Stomach (tissue), 19 donors: ENCODE measurements at places on chromosomes 11 and 22. TPM values are rescaled to one million over a fixed set of nuclear protein-coding genes. Genes with fewer than 3 reads are reported as not detected.

- DNase-seq = no peak
These were observed 1.8 kb upstream of the MUC15 start for GRCh38 chr11:26573896-26574295.

DNA sequence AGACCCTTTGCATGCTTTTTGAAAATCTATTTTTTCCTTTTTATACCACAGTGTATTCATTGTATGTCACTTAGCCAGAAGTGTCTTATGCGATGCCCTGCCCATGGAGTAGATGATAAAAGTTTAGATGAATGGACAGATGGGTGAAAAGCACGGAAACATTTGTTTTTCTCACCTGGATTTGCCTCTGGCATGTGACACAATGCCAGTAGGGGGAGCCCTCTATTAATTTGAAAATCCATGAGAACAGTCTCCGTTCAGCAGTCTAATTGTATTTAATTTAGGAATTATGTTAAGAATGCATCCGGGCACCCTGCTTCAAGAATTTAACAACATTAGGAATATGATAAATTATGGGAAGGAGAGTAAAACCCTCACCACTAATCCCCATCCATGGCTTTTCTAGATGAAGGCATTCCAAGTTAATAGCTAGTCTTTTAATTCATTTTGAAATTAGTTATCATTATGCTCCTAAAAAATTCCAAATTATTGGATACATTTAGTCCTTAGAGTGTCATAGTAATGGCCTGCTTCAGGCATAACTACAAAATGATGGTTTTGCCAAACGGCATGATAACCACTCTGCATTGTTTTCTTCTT lies 55.3 kb upstream of the ALKBH3 start:
- DNase-seq = peak; percentile 55

GRCh38 chr11:22459048-22459447 lies 120.9 kb downstream of the SLC17A6 start:
- no peak for DNase-seq

- no peak for DNase-seq
These were observed 2.3 kb downstream of the C1QTNF6 start for GRCh38 chr22:37185646-37186227.

GRCh38 chr11:85742348-85742747 lies 56.4 kb upstream of the CCDC89 start:
- DNase-seq = no peak

- no peak for DNase-seq
These were observed 1.6 kb downstream of the THY1 start for GRCh38 chr11:119421351-119421750.

GRCh38 chr22:46951350-46951749 lies 188.9 kb downstream of the TBC1D22A start:
- no peak for DNase-seq

GRCh38 chr22:44823806-44824205 lies 71.4 kb downstream of the ARHGAP8 start:
- no peak for DNase-seq

GRCh38 chr11:10934293-10934860 lies 76.5 kb upstream of the ZBED5 start:
- peak; percentile 37 for DNase-seq

DNA sequence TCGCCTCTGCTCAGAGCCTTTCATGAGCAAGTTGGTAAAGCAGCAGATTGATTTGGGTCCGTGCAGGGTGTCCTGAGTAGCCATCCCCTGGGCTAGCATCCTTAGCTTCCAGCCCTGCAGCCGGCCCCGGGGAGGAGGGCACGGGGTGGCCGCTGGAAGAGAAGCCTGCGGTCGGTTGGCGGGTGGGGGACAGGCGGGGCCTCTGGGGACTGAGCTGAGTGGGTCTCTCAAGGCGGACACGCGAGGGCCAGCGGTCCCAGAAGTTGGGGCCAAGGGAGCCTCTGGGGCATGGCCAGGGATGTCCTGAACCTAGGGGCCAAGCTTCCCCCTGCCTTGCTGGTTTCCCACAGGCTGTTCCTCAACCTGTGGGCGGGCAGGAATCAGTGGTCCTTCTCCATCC lies 143.0 kb downstream of the TBC1D22A start:
- no peak for DNase-seq

DNA sequence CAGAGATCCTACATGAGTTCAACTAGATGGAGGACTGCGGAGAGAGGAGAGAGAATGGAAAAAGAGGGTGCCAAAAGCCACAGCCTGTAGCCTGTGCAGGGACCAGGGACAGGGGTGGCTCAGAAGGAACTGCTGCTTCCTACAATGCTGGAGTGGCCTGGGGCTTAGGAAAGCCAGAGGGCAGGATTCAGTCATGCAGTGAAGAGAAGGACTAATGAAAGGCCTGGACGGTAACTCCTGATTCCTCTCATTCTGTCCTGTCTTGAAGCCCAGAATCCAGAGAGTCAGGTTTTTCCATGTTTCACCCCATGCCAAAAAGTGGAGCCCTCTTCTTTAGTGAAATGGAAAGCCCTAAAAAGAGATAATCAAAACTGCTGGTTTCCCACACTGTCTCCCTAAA lies 48.4 kb upstream of the INCENP start:
- no peak for DNase-seq

DNA sequence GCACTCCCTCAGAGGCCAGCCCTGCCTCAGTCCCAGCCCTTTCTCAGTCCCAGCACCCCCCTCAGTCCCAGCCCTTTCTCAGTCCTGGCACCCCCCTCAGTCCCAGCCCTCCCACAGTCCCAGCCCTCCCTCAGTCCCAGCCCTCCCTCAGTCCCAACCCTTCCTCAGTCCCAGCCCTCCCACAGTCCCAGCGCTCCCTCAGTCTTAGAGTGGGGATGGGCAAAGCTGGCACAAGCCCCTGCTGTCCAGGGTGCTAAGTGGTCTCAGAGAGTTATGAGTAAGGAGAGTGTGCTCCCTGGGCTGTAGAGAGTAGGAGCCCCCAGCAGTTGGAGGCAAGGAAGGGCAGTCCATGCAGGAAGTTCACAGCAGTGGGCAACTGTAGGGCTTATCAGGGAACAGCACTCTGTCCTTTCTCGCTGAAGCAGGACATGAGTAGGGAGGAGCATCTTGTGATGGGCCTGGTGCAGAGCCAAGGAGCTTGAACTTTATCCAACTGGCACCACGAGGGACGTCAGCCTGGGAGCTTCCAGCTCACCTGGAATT lies 51.4 kb upstream of the CRYBB3 start:
- DNase-seq = peak; percentile 41

GRCh38 chr22:22823131-22823810 lies 64.3 kb upstream of the IGLL5 start:
- DNase-seq = no peak

DNA sequence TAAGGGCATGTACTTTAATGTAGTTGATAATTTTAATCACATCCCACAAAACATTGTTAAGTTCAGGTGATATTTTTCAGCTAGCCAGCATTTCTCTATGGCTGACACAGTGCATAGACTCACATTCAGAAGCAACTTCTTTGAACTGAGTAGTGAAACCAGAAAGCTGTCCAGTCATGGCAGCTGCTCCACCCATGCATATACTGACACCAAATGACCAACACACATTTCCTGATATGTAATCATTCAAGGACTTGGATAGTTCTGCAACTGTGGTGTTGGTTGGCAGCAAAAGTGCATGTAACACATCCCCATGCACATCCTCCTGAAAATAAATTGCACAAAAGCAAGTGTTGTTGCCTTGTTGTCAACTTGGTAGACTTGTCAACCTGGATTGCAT lies 39.7 kb downstream of the CALCA start:
- DNase-seq = no peak

DNA sequence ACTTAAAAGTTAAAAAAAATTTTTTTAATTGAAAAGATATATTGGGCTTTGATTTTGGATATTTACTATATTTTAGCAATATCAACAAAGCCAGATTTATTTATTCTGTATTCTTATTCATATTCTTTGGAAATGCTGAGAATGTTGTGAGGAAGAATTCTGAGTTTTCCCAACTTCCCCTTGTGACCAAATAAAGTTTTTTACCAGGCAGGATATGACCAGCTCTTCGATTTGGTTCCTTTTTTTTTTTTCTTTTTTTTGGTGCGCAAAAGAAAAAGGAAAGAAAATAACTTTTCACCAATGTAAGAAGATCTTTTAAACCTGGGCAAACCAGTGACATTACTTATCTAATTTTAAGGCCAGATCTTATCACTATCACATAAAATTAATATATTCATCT lies 12.9 kb downstream of the TCP11L1 start:
- DNase-seq = no peak

DNA sequence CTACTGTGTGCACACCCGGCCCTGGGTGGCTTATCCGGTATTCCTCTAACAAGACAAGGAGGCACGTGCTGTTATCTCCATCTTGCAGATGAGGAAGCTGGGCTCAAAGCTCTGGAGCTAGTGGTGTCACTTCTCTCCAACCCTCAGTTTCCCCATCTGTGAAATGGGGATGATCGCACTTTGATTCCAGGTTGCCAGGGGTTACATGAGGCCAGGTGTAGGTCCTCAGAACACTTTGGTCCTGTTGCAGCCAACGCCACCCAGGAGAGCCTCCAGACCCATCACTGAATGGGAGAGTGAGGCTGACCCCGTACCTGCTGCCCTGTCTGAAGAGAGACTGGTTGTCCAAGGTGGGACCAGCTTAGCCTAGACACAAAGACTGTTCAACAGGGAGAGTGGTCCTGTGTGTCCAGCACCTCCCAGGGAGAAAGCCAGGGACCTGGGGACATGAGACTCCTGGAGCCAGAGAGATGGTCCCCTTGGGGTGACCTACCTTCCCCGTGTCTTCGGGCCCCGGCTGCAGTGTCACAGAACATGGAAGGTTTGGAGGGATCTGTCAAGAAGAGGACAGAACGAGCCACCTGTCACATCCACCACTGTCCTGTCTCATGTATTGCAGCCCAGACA lies 41.0 kb downstream of the TPBGL start:
- DNase-seq = no peak

DNA sequence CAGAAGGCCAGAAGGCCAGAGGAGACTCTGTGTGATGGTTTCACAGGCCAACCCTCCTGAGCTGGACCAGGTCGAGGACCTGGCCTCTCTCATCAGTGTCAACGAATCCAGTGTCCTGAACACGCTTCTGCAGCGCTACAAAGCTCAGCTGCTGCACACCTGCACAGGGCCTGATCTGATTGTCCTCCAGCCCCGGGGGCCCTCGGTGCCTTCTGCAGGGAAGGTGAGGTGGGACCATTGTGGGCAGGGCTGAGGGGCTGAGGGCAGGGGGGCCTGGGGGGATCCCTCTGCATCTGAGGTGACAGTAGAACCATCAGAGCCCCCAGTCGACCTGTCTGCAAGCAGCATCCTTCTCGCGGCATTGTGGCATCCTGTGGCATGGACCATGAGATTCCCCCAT lies 30.3 kb downstream of the MYO18B start:
- no peak for DNase-seq

GRCh38 chr11:79940165-79940564 lies 499.3 kb upstream of the TENM4 start:
- no peak for DNase-seq

GRCh38 chr11:17827006-17827405 lies 92.4 kb downstream of the KCNC1 start:
- no peak for DNase-seq

GRCh38 chr22:38202437-38203089 lies 769 bp downstream of the MAFF start:
- DNase-seq = peak; percentile 97

DNA sequence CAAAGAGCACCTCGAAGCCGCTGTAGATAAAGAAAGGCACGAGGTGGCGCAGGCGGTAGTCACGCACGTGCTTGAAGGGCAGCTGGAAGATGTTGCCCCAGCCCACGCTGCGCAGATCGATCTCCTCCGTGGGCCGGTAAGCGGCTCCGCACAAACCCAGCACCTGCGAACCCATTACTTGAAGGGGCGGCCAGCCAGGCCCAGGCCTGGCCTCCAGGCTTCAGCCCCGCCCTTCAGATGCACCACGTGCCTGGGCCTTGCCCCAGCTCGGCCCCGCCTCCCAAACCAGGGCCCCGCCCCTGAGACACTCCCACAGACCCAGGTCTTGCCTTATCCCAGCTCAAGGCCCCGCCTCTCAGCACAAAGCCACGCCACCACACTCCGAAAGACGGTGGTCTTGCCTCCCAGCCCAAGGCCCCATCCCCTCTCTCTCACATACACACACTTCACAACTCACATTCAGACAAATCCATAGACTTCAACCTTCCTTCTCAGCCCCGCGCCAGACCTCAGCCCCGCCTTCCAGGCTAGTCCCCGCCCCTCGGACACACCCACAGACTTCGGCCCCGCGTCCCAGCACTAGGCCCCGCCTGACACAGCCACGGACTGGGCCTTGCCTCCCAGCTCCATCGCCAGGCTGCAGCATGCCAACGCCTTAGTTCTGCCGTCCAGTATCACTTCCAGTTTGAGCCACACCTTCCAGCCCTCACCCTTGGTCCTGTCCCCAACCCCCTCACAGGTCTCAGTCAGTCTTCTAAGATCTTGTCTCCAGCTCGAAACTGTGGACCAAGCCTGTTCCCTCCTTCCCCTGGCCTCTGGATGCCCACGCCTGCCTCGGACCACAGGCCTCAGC lies 7.0 kb downstream of the UNC93B1 start:
- peak; percentile 87 for DNase-seq

DNA sequence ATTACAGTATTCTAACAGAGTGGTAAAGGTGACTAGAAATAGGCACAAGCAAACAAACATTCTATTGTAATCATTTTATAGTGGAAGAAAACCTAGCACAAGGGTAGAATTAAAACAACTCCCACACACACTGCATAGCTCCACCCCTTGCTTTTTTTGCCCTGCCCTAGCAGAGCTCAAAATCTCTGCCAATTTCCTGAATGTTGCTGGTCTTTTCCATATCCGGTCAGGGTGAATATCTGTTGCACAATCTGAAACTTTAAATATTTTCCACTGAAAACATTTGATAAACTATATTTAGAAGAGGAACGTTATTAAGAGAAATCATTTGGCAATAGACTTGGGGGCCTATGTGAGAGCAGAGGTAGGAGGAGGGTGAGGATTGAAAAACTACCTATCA lies 2.7 kb downstream of the SPA17 start:
- no peak for DNase-seq

GRCh38 chr11:117579161-117579560 lies 217.9 kb downstream of the DSCAML1 start:
- no peak for DNase-seq

GRCh38 chr11:89347071-89347470 lies 144.1 kb downstream of the NOX4 start:
- no peak for DNase-seq

The BSX gene
- not detected for total RNA-seq

The C11orf97 gene
- total RNA-seq = not detected

The DDIAS gene
- 2.6 TPM for total RNA-seq

The CLTCL1 gene
- 5.5 TPM for total RNA-seq

The ANGPTL5 gene
- total RNA-seq = not detected

The C11orf16 gene
- not detected for total RNA-seq

The RAG2 gene
- not detected for total RNA-seq

The CLDN5 gene
- total RNA-seq = 50.1 TPM

The DBX1 gene
- not detected for total RNA-seq

The PDGFB gene
- total RNA-seq = 9.5 TPM

The SBF2 gene
- total RNA-seq = 24.0 TPM

The CYTH4 gene
- total RNA-seq = not detected
